ENCODE measurements at places on chromosomes 6 and 20.
A peak's percentile ranks its signal among the peaks of the same experiment; 100 is the strongest.

- DNase-seq: no peak
Measured at GRCh38 chr6:134727081-134727480, 222.8 kb downstream of the ALDH8A1 start.

- DNase-seq: no peak
Measured at GRCh38 chr6:33850296-33850695, 46.5 kb upstream of the MLN start.

- no peak for DNase-seq
Measured at GRCh38 chr6:4593951-4594350, 182.3 kb upstream of the CDYL start.

- no peak for DNase-seq
Measured at GRCh38 chr20:49319208-49319809, 41.5 kb upstream of the ZNFX1 start.

GRCh38 chr6:7881765-7882500 is 28.7 kb downstream of the TXNDC5 start:
- DNase-seq: peak; percentile 42

Measured in ACHN (cell line).